Putamen (tissue), 1 donor: ENCODE measurements at places on chromosomes 16 and 17.

- DNase-seq: no peak
These were observed 59.9 kb downstream of the EPN2 start for GRCh38 chr17:19296786-19297778.

- DNase-seq: no peak
These were observed 9.6 kb upstream of the RBFOX3 start for GRCh38 chr17:79620207-79621038.

- no peak for DNase-seq
These were observed 10.7 kb upstream of the WDR45B start for GRCh38 chr17:82658796-82659452.

GRCh38 chr16:58960034-58960433 is 225.9 kb upstream of the GOT2 start:
- DNase-seq: no peak

- no peak for DNase-seq
These were observed 9.2 kb upstream of the MRPL58 start for GRCh38 chr17:75003070-75003956.

- DNase-seq: no peak
These were observed at the start of gene IL17C for GRCh38 chr16:88638323-88639230. Gene IL17C, plus strand, starts transcription at chr16:88638572. Its CDS starts 70 bp downstream, at chr16:88638642.

DNA sequence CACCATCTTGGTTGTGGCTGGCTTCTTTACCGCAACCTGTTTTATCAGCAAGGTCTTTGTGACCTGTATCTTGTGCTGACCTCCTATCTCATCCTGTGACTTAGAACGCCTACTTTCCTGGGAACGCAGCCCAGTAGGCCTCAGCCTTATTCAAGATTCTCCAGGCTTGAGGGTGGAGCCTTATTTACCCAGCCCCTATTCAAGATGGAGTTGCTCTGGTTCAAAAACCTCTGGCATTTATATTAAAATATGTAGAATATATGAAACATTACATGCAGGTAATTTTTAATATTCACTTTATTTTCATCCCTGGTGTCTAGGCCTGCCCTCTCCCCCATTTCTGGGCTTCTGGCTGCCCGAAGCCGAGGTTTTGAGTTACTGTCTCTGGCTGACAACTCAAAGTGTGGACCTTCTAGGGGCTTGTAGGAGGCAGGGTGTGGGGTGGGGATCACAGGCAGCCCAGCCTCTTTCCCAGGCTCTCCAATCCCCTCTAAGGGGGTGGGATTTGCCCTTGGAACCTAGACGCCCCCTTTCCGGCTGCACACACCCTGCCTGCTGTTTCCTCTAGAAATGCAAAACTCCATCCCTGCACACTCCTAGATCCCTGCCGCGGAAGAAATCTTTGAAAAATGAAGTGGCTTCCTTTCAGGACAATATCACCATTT is 152.0 kb downstream of the KCNJ12 start:
- DNase-seq: no peak

- no peak for DNase-seq
These were observed 85.3 kb downstream of the RAB11FIP4 start for GRCh38 chr17:31476525-31477416.

DNA sequence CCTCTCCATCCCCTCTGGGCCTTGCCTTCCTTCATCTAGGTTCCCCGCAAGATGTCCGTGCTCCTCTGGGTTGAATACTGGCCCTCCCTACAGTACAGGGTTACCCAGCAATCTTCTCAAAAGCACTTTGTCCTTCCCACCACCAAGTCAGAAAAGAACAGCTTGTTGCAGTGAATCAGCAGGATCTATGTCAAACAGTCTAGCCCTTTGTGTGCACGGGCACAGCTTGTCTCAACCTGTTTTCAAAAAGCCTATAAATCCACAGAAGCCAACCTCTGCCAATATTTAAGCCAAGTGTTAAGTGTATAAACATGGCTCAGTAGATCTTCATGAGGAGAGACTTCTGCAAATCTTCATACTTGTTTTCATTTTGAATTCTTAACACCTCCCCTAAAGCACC is 25.2 kb downstream of the C17orf67 start:
- no peak for DNase-seq

DNA sequence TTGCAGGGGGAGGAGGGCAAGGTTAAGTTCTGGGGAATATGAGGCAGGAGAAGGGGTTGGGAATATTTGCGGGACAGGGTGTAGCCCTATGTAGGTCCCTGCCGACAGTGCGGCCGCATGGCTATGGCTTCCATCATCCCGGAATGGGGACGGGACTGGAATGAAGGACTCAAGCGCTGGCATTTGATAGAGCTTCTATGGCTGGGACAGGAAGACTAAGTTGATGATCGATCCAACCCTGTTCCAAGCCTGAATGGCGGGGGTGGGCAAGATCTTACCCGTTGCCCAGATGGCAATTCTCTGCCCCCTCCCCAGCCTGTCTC is 47.1 kb downstream of the SRCIN1 start:
- DNase-seq: no peak
